ENCODE measurements at places on chromosomes 16 and 17.

DNA sequence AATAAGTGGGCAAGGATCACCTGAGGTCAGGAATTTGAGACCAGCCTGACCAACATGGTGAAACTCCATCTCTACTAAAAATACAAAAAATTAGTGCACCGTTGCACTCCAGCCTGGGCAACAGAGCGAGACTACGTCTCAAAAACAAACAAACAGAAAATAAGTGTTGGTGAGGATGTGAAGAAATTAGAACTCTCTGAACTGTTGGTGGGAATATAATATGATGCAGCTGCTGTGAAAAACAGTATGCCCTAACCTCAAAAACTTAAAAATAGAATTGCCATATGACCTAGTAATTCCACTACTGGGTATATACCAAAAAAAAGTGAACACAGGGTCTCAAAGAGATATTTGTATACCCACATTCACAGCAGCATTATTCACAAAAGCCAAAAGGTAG lies 26.1 kb downstream of the GLG1 start:
- no peak for DNase-seq

DNA sequence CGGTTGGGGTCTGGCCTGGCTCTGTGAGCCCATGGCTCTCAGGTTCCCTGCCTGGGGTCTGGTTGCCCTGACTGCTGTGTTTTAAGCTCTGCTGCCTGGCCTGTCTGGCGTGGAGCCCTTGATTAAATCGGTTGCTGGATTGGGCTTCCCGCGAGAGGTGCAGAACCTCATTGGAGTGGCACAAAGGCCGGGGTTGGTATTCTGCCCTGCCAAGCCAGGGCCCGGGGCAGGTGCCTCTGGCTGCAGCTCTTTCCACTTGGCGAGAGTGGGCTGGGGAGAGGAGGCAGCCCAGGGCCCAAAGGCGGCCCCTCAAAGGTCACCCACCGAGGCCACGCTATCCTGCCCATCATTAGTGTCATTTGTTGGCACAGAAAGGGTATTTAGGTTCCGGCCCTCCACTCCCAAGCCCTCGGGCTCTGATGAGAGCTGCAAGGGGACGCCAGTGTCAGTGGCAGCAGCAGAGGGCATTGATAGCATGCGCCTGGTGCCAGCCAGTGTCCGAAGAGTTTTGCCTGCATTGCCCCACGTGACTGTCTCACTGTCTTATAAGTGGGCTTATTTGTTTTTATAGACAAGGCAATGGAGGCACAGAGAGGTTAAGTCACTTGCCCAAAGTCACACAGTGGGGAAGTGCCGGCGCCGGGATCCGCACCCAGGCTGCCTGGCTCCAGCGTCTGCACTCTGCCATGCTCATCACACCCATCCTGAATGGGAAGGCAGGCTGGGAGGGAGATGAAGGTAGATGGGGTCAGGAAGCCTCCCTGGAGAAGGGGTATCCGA lies 68.0 kb upstream of the CIBAR2 start:
- no peak for DNase-seq

- peak; percentile 34 for DNase-seq
Observed at GRCh38 chr16:87407511-87408112, 15.5 kb downstream of the MAP1LC3B start.

GRCh38 chr17:81429821-81430551 lies 34.7 kb downstream of the BAHCC1 start:
- DNase-seq = peak; percentile 29
